H54 (cell line): ENCODE measurements at places on chromosomes 7 and 10.
A peak's percentile ranks its signal among the peaks of the same experiment; 100 is the strongest.

GRCh38 chr10:69516316-69516715 is 56.9 kb downstream of the NEUROG3 start:
- DNase-seq = peak; percentile 86

GRCh38 chr10:50312464-50313437 is 61.4 kb upstream of the ASAH2 start:
- peak; percentile 14 for DNase-seq

- DNase-seq = peak; percentile 43
Observed at GRCh38 chr10:94183666-94184264, 179.0 kb downstream of the NOC3L start.

- DNase-seq = no peak
Observed at GRCh38 chr10:87976101-87976743, 112.8 kb downstream of the PTEN start.

- peak; percentile 12 for DNase-seq
Observed at GRCh38 chr10:31353574-31353973, 34.6 kb downstream of the ZEB1 start.

DNA sequence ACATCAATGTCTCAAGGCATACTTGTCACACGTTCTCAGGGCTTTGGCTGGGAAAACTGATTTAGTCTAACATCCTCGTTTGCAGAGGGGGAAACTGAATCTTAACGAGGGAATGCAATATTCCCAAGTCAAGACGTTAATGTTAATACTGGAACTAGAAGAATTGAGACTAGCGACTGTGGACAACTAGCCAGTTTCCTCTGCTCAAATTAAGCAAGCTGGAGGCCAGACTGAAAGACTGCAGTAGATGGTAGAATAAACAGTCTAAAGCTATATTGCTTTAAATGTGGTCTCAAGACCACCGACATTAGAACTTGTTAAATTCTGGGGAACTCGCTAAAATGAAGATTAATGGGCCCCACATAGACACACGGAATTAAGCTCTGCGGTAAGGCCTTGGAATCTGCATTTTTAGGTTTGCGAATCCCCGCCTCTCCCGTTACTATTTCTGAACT is 639 bp upstream of the TFAM start:
- DNase-seq = no peak

GRCh38 chr7:110944966-110945644 is 145.8 kb upstream of the LRRN3 start:
- peak; percentile 4 for DNase-seq

DNA sequence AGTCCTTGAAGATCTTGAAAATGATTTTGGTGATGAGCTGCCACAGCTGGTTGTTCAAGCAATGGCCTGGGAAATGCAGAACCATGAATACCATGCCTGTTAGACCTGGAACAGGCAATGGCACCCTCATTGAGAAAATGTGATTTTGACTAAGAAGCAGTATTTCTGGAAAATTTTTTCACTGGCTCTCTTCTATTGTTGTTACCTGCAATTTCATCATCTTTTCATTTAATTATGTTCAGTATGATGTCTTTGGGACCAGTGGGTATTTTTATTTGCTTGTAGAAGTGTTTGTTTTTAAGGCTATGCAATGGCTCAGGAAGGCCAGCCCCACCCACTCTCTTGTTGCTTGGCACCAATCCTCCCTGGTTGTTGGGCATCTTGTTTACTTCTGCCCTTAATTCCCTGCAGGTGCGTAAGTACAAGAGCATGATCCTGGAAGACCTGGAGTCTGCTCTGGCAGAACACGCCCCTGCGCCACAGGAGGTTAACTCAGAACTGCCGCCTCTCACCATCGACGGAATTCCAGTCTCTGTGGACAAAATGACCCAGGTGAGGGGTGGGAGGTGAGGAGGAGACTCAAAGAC is 78.6 kb downstream of the NRF1 start:
- DNase-seq = no peak

DNA sequence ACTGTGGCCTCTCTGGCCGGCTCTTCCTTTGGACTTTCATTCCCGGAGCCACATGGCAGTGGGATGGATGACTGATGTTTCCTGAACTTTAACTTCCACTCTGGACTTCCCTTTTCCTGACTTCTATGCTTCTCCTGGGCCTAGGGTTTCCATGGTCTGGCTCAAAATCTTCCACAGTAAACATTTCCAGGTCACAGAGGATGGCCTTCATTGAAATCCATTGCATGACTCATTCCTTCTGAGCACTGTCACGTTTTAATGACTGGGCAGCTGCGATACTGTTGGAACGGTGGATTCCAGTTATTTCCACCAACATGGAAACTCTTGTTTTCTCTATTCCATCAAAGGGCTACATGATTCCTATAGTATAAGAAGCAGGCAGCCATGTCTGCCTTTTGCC is 24.4 kb upstream of the ZNF273 start:
- no peak for DNase-seq

DNA sequence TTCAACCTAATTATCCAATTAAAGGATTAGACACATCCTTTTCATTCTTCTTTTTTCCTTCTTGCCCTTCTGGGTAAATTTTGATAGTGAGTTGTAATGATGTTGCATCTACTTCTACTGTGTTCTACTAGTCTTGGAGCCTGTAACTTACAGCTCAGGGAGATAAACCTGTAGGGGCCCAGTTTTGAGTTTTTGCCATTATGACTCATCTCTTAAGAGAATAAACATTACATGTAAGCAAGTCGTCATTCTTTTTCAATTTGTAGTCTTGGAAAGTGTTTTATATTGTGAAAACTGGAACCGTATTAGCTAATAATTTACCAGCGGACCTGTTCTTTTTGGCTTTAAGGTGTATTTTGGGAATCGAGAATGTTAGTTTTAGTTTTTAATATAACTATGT is 89.7 kb upstream of the RPA3 start:
- no peak for DNase-seq

- peak; percentile 50 for DNase-seq
Observed at GRCh38 chr7:20596653-20597052, 18.8 kb upstream of the ABCB5 start.

- DNase-seq = no peak
Observed at GRCh38 chr10:89627830-89628229, 17.2 kb downstream of the PANK1 start.

DNA sequence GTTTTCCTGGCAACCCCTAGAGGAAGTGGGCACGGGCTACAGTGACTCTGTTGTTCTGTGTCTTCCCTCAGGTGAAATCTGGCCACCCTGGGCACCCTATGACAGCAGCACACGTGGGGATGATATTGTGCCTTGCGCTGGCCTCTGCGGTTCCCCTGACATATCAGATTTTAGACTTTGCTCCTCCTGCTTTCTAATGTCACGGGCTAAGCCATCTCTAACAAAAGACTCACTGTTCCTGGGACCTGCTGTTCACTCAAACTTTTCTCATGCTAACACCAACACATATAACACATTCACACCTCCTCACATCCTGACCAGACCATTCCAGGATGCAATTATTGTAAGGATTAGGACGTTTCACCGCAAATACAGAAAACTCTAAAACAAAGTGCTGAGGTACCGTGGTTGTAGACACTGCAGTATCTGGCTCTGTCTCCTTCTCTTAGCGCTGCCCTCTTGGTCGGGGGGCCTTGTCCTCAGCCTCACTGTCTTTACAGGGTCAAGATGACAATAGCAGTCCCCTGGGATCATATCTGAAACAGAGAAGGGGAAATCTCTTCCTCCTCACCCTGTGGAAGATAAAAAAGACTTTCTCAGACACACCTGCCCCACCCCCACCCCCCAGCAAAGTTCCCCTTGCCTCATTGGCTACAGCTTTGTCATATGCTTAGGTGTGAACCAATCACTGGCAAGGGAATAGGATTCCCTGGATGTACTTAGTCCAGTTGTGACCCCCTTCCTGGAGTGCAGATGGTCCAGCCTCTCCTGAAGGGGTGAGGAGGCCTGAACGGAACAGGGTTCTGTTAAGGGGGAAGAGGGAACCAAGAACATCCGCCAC is 14.1 kb downstream of the CHN2 start:
- no peak for DNase-seq

DNA sequence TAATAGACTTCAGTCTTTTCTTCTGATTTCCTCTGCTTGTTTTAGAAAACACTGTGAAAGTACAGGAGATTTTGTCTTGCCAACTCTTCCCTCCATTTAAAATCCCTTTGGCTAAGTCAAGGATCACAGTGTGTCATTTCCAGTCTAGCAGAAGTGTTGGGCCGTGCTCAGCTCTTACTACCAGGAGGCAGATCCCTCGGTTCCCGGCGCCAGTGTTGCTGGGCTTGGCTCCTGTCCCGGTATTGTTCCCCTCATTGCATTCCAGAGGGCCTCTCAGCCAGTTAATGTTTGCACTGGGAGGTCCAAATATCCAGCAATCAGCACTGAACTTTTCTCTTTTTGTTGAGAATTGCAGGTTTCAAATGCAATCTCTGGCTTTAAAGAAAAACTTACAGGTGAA is 612.1 kb upstream of the MGMT start:
- DNase-seq = no peak

DNA sequence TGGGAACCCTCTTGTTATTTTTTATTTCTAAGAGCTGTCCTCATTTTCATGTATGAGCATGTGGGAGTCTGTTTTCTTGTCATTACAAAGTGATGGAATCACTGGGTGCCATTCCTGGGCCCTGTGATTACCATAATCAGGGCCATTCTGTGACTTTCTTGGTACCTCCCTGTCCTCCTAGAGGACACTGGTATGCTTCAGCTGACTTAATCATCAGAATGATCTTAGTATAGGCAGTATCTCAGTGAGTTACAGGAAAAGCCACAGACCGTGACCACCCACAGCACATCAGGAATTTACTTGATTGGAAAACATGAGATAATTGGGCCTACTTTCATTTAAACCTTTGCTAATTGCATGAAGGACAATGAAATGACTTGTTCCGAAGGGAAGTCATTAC is 7.2 kb downstream of the NOM1 start:
- no peak for DNase-seq

DNA sequence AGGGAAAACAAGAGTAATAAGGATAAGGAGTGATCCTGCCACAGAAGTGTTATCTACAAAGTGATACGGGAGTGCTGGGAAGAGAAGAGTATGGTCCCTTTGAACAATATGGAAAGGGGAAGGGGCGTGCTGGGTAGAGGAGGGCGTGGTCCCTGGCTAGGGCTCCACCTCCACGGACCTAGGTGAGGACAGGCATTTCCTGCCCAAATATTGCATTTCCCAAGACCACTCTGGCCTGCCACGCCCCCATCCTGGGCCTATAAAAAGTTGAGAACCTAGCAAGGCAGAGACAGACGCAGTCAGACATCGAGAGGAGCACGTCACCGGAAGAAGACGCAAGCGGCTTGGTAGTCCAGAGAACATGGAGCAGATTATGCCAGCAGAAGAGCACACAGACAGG is 22.8 kb downstream of the VSTM4 start:
- DNase-seq = no peak

DNA sequence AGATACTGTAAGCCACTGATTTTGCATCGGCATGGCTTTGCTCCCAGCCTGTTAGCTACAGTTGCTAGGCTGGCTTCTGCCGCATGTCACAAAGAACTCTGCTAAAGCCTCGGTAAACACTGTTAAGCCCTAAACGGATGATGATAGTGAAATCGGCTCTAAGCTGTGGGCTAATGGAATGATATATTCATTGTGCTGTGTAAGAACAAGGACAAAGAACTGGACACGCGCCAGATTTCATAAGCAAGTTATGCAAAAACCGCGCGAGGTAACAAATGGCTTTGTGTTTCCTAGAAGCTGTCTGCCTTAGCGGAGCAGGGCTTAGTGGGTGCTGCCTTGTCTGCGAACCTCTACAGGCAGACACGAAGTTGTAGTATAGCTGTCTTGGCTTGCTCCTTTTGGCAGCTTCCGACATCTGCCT is 331.3 kb upstream of the COBL start:
- DNase-seq = no peak
